ENCODE measurements at places on chromosomes 3 and 15.

GRCh38 chr3:52216585-52217408 is 8.6 kb downstream of the TLR9 start:
- no peak for DNase-seq

GRCh38 chr3:64814351-64814750 is 126.6 kb upstream of the ADAMTS9 start:
- DNase-seq: no peak

DNA sequence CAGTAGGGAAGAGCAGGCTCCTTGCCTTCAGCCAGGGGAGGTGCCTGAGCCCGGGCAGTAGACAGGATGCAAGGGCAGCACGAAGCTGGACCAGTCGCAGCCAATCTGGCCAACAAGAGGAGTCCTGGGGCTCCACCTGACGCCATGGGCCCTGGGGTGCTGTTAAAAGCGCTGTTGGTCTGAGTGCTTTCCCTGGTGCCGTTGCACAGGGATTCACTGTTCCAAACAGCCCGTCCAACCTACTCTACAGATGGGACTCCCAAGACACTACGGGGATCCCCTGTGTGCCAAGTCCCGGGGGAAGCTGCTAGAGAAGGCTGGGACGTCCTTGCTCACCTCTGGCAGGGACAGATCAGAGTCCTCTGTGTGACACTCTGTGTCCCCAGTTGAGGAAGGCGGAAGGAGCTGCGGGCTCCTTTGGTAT is 632 bp downstream of the CTSH start:
- DNase-seq: no peak

GRCh38 chr15:44529864-44530604 is 6.9 kb upstream of the EIF3J start:
- DNase-seq: no peak

DNA sequence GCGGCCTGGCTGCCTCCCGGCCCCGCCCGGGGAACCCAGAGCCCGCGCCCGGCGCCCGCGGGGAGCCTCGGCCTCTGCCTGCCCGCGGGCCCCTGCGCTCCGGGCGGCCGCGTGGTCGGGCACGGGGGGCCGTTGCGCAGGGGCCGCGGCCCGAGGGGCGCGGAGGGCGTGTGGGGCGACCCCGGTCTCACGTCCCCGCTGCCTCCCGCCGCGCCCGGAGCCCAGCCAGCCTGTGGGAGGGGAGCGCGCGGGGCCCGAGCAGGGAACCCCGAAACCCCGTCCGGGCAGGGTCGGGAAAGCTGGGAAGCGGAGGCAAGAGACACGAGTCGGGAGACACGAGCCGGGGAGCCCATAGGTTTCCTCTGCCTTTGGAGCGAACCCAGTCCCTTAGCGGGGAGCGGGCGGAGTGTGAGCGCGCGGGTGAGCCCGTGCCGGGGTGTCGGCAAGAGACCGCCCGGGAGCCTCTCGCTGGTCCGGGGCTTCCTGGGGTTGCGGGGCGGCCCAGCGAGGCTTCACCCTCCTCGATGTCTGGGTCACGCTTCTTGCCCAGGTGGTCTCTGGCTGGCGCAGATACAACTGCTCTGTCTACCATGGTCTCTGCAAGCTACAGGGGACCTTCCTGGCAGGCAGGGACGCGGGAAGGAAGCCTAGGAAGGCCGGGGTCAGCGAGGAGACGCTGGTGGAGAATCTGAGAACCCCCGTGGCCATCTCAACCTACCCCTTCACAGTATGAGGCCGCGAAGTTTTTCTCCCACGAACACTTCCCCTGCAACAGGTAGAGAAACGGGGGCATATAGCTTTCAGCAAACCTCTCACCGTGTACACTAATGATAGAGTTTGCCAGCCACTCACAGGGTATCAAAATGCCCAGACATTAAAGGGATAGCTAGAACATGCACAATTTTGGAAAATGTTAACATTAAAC is 586 bp downstream of the LRRK1 start:
- DNase-seq: no peak

GRCh38 chr3:160108362-160108761 is 116.9 kb upstream of the C3orf80 start:
- no peak for DNase-seq

- no peak for DNase-seq
Observed at GRCh38 chr15:101372149-101372577, 77.1 kb upstream of the SNRPA1 start.

- DNase-seq: no peak
Observed at GRCh38 chr3:38120693-38121450, 16.1 kb downstream of the ACAA1 start.

DNA sequence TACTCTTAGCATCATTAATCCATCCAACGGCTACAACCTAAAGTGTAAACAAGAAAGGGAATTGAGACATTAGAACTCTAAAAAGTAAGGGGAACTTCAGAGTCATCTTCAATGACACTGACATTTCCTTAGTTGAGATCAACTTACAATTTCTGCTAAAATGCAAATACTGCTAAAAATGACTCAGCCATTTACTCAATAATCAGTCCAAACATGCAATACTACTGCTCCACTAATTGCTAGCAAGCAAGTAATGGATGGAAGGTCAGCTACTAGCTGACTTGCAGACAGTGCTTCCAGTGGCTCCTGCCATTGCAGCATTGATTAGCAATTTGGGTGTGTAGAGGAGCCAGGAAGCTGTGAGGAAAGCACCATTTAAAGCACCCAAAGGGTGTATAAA is 28.4 kb downstream of the CD200R1L start:
- no peak for DNase-seq

- no peak for DNase-seq
Observed at GRCh38 chr3:127014536-127015281, 31.8 kb downstream of the PLXNA1 start.

DNA sequence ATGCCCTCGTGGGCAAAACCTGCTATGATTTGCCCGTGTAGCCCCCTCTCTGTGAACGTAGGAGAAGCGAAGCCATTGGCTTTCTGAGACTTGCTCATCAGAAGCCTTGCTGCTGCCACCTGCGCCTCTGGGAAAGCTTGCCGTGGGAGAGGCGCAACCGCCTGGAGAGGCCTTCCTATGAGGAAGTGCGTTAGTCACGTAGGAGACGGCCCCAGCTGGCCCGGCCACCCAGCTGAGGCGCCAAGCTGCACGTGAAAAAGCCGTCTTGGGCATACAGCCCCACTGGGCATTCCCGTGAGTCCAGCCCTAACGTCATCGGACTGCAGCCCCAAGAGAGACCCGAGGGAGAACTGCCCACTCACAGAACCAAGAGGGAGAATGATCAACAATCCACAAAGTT is 49.1 kb upstream of the TJP1 start:
- no peak for DNase-seq

- no peak for DNase-seq
Observed at GRCh38 chr3:47950453-47951169, 65.6 kb downstream of the MAP4 start.

DNA sequence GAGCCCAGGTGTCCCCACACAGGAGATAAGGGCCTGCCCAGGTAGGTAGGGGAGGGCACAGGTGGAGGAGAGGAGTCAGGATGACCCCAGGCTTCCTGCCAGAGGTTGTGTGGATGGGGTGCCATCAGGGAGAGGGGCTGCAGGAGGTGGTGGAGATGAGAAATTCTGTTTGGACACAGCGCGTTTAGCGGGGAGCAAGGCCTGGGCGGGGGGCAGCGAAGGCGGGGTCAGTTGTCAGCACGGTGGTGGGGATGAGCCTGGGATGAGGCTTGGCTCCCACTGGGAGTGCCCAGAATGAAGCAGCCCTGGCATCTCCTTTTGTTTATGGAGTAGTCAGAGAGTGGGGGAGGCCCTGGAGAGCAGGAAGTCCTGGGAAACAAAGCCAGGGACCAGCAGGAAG is 14.6 kb downstream of the RNF123 start:
- DNase-seq: no peak

- no peak for DNase-seq
Observed at GRCh38 chr3:176941689-176942088, 255.6 kb downstream of the TBL1XR1 start.

DNA sequence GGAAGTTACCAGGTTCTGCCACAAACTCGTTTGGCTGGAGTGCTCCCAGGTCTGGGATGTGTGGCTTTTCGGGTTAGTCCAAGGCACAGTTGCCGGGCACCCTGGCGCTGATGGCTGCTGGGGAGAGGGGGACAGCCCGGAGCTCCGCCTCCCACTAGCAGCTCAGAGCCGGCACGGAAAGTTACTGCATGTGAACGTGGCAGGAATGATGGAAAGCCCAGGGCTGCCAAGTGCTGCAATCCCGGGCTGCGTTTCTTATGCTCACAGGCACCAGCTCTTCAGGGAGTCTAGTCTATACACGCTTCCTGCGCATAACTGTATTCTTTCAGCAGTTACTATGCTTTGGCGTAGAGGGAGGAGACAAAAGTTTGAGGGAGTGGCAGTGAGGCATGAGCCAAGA is 141.8 kb upstream of the ICE2 start:
- no peak for DNase-seq

- no peak for DNase-seq
Observed at GRCh38 chr15:77983708-77984445, 93.6 kb downstream of the TBC1D2B start.

- no peak for DNase-seq
Observed at GRCh38 chr3:160929595-160929994, 173.6 kb downstream of the PPM1L start.

DNA sequence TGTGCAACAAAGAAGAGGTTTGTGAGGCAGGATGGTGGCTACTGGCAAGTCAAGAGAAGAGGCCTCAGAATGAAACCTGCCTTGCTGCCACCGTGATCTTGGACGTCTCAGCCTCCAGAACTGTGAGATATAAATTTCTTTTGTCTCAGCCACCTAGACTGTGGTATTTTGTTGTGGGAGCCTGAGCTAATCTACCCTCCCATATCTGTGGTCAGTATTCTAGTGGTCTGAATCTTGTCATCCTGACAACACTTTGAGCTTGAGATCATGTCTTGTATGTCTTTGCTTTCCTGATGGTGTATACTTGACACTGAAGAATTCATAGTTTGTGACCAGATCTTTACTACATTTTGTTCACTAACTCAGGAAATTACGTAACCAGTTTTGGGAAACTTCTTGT is 240.6 kb upstream of the GOLIM4 start:
- no peak for DNase-seq

DNA sequence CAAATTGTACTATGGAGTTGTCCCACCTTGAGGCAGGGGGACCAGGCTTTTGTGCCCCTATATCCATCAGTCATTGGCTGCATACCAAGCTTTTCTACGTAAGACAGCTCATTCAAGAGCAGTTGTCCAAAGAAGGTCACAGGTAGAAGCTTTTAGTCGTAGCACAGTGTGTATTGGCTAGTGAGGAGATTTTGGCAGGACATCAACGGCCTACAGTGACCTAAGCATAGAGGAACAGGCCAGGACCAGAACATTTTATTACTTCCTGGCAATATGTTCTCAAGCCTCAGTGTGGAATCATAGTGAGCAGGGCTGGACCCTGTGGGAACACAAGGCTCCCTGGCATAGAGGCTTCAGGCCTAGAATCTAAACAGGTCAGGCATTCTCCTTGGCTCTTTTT is 105.4 kb upstream of the ANKRD28 start:
- no peak for DNase-seq

GRCh38 chr15:52054381-52054780 is 35.4 kb downstream of the MAPK6 start:
- DNase-seq: no peak

GRCh38 chr3:82413171-82413570 is 651.7 kb upstream of the GBE1 start:
- DNase-seq: no peak

DNA sequence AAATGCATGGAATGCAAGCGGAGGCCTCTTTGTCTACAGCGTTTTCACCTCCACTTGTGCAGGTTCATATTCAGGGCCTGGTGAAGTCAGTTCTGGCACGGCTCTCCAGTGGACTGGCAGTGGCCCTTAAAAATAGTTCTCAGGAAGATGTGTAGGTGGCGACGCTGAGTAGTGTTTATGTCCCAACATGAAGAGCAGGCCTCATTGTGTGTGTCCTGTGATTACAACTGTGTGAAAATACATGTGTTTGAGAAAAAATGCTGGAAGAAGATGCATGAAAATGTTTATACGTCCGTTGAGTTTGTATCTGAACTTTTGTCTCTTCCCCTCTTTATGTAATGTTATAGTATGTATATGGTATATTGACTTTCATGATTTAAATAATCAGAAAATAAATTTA is 7.2 kb downstream of the LIPC start:
- no peak for DNase-seq

GRCh38 chr3:36192901-36193300 is 187.4 kb upstream of the STAC start:
- no peak for DNase-seq

- no peak for DNase-seq
Observed at GRCh38 chr3:194178669-194179068, 42.7 kb downstream of the HES1 start.

- no peak for DNase-seq
Observed at GRCh38 chr3:4985330-4986174, 6.3 kb downstream of the BHLHE40 start.

- DNase-seq: no peak
Observed at GRCh38 chr3:13282986-13283876, 136.9 kb downstream of the NUP210 start.

GRCh38 chr3:193574488-193575070 is 18.4 kb upstream of the OPA1 start:
- no peak for DNase-seq

- no peak for DNase-seq
Observed at GRCh38 chr3:184176377-184177330, 2.0 kb downstream of the AP2M1 start.

GRCh38 chr3:190444576-190445145 is 5.0 kb downstream of the TMEM207 start:
- no peak for DNase-seq

DNA sequence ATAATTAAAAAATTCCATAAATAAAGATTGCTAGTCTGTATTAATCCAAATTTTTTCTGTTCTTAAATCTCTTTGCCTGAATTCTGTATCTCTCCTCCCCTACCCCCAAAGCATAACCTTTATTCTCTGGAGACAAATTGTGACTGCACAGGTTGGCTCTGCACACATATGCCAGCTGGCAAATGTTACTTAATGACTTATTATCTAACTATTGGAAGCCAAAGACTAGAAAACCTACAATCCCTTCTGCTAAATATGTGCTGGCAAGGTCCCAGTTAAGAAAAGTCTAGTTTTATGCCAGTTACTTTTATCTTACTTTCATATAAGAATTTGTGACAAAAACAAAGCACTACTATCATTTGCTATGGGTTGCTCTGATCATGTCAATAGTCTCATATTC is 569.3 kb downstream of the MECOM start:
- DNase-seq: no peak

DNA sequence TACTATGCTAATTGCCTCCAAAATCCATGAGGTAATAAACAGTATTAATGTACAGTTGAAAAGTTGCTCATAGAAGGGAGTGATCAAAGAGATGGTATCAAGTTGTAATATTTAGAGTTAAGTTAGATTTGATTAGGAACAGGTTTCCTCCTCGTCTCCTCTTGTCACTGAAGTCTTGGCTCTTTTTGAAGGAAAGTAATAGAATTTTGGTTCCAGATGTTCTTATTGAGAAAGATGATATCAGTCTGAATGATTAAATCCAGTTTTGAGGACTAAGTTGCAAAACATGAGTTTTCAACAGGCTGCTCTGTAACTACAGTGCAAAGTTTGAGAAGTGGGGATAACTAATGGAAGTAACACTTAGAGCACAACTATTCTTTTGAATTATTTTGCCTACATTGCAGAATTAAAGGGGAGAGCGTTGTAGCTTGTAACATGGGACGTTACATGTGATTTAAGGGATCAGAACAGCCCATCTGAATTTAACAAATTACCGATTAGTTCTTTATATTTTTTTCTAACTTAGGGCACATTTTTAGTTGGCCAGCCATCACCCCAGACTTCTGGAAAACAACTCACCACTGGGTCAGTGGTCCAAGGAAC is 48.3 kb downstream of the MAP6D1 start:
- DNase-seq: no peak
